CD4-positive, alpha-beta T cell treated with Interleukin-12 subunit alpha and Interleukin-12 subunit beta, for 1 hour (primary cell): ENCODE measurements at places on chromosomes 13 and 19.

- peak; percentile 70 for DNase-seq
These were observed 706 bp downstream of the P2RY11 start for GRCh38 chr19:10112037-10112761.

DNA sequence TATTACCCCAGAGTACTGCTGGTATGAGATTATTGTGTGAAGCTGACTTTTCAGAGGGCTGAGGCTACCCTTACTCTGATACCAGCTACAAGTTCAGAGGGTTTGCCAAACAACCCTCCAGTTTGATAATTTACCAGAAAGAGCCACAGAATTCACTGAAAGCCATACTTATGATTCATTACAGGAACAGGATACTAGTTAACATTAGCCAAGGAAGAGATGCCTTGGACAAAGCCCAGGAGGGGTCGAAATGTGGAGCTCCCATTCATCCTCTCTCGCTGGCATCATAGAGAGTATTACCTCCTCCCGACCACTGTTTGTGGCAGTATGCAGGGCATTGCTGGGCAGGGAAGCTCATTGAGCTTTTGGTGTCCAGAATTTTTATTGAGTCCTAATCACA is 364.3 kb downstream of the KCNRG start:
- no peak for DNase-seq

DNA sequence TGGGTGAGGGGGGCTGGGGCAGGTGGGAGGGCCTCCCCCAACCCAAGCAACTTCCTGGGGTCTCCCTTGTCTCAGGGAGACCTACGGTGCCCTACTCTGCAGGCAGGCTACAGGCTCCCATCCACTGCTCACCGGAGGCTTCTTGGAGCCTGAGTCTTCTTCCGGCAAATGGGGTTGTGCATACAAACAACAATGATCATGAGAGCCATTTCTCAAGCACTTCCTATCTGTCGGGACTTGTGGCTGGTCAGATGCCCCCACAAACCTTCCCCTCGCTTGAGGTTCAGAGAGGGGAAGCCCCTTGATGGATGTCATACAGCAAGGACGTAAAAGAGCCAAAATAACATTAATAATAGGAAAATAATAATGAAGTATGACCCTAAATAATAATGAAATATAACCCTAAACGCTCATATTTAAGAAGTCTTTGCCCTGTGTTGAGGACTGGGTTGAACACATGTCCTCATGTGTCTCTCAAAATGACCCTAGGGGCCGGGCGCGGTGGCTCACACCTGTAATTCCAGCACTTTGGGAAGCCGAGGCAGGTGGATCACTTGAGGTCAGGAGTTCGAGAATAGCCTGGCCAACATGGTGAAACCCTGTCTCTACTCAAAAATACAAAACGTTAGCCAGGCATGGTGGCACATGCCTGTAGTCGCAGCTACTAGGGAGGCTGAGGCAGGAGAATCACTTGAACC is 727 bp downstream of the CD37 start:
- peak; percentile 52 for DNase-seq

- peak; percentile 86 for DNase-seq
These were observed 8.1 kb downstream of the PIK3R2 start for GRCh38 chr19:18160971-18161635.

DNA sequence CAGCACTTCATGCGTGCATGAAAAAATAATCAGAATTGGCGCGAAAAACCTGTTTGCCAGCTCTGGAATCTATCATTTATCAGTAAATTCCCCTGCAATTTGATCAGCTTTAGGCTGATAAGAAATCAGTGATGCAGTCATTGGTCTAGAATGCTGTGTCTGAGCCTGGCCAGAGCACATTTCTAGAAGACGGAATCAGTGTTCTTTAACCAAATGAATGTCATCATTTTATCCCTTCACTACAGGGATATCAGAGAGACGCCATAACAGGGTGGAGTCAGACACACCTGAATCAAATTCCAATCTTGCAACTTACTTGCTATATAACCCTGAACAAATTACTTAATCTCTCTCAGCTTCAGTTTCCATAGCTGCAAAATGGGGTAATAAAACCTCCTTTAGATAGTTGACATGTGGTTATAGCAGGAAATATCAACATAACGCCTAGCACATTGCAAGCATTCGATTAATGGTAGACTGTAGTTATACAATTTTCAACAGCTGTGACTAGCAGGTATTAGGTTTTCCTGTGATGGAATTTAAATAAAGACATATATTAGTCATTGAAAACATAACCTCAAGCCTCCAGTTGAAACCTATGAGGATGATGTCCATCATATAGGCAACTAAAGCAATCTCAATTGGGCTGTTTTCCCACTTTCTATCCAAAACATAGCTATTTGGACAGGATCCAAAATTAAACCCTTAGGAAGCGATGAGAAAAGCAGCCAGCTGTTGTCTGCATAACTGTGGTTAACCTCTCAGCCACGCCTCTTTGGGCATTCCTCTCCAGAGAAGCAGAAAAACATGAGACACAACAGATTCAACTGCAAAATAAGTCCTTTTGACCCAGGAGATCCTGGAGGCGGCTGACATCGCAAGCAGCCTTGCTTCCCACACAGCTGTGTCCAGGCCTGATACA is 51.6 kb upstream of the UBL3 start:
- DNase-seq: peak; percentile 61

- no peak for DNase-seq
These were observed 276.1 kb downstream of the FGF9 start for GRCh38 chr13:21946964-21947363.

DNA sequence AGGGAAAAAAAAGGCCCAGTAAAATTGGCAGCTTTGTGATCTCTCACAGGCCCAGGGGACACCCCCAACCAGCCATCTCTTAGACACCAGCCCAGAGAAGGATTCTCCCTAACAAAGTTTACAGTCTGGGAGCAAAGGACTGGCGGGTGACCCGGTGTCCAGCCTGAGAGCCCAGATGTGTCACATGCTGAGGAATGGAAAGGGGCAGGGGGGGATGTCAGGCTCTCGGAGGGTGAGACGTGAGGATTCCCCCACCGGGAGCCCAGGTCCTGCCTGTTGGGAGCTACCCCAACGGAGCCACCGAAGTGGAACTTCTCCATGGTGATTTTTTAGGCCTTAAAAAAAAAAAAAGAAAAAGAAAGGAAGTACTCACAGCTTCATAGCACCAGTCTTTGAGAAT is 4.8 kb upstream of the CTXN1 start:
- DNase-seq: no peak

- no peak for DNase-seq
These were observed 41.0 kb downstream of the VWA8 start for GRCh38 chr13:41919741-41920487.

- DNase-seq: no peak
These were observed 1.5 kb upstream of the CDX2 start for GRCh38 chr13:27970382-27971235.

- DNase-seq: no peak
These were observed 11.9 kb upstream of the NOTCH3 start for GRCh38 chr19:15212711-15213110.

- peak; percentile 20 for DNase-seq
These were observed 331.6 kb downstream of the DLEU7 start for GRCh38 chr13:50511877-50512341.

DNA sequence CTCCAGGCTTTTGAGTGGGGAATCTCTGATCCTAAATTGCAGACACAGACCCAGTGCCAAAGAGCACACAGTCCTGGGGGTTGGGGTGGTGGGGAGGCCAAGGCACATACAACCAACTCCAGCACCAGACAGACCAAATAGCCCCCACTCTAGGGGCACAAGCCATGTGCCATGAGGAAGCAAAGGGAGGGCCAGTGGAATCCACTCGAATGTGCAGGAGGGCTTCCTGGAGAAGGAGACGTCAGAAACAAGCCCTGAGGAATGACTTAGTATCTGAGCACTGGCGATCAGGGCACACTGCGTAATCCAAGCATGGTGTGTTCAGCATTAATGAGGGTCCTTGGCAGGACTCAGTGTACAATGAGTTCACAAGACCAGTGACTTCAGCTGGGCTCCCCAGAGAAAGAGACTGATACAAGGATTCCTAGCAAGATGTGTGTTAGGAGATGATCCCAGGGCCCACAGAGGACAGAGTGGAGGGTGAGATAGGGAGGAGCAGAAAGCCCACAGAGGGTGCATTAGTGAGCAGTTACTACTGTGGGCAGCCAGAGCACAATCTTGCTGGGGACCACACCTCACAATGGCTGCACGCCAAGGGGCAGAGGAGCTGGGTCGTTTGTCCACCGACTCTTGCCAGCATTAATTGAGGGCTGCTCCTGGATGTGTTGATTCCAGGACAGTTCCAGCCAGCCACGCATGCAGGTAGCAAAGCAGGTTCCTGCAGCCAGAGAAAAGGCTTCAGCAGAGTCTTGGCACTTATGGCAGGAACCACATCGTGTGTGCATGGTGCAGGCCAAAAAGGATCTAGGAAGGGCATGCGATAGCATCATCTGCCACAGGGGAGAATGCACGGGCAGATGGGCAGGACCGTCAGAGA is 152.6 kb upstream of the VSTM2B start:
- no peak for DNase-seq

- peak; percentile 48 for DNase-seq
These were observed at the start of gene TMEM238 for GRCh38 chr19:55384131-55384919. Gene TMEM238, minus strand, starts transcription at chr19:55384292. Its CDS starts 33 bp downstream, at chr19:55384259.

DNA sequence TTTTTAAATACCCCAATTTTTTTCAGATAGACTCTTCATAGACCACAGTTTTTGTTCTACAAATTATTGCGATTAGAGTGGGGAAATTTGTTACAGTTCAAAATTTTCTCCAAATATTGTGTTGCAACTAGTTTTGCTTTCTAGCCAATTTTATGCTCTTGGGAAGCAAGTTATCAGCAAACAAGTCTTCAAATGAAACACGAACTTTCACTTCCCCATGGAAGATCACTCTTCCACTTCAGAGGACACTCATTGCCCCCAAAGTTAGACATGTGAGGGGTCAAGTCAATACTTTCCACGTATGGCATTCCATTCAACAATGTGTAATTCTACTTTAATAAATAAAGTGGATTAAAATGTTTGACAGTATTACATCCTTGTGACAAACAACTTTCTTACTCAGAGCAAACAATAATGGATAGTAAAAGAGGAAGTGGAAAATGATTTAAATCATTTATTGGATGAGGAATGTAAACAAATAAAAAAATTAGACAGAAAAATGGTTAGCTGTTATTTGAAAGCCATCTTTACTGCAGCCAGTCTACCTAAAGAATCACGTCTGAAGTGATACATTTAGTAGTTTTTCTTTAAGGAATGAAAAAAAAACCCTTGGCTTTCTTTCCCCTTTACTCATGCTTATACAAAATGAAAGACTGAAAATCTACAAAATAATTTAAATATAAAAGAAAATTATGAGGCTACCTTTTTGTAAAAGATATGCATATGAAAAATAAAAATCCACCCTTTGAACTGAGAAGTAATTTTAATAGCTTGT is 41.2 kb upstream of the TNFSF11 start:
- no peak for DNase-seq

DNA sequence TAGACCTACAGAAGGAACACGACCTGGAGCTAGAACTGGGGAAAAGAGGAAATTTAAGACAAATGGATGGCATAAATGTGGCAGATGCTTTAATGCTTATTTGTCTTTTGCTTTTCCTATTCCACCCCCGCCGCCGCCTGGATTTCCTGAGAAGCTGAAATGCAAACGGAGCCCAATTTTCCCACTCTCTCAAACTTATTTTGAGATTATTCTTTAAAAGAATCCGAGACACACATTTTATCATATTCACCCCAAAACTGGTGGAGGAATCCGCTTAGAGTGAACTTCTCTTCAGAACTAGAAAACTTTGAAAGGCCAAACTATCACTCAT is 5.8 kb downstream of the POU4F1 start:
- no peak for DNase-seq

DNA sequence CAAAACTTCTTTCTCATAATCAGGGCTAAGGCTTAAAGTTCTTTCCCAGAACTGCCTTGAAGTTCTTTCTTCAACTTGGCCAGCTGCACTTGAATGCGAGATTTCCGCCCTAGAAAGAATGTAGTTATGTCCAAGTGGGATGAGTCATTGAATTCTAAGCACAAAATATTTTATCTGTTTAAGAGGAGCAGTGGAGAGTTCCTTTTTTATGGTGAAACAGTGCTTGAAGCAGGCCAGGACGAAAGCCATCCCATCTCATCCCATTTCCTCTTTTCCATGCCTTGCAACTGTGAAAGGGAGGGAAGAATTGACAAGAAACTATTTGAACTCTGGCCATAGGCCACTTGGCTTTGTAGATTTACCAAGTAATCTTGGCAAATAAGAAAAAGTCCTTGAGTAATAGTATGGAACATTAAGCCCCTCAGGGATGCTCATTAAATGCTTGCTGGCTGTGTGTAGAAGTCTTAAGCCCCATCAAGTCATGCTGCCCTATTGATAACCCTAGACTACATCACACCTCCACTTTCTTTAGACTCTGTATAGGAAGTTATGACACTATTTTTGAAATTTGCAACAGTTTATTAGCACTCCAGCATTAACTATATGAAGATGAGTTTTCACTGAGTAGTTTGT is 174.5 kb downstream of the KCTD12 start:
- no peak for DNase-seq
